Muscle of back (tissue), 13 donors: ENCODE measurements at places on chromosomes 13 and 19. TPM values are rescaled to one million over a fixed set of nuclear protein-coding genes. Genes with fewer than 3 reads are reported as not detected.

DNA sequence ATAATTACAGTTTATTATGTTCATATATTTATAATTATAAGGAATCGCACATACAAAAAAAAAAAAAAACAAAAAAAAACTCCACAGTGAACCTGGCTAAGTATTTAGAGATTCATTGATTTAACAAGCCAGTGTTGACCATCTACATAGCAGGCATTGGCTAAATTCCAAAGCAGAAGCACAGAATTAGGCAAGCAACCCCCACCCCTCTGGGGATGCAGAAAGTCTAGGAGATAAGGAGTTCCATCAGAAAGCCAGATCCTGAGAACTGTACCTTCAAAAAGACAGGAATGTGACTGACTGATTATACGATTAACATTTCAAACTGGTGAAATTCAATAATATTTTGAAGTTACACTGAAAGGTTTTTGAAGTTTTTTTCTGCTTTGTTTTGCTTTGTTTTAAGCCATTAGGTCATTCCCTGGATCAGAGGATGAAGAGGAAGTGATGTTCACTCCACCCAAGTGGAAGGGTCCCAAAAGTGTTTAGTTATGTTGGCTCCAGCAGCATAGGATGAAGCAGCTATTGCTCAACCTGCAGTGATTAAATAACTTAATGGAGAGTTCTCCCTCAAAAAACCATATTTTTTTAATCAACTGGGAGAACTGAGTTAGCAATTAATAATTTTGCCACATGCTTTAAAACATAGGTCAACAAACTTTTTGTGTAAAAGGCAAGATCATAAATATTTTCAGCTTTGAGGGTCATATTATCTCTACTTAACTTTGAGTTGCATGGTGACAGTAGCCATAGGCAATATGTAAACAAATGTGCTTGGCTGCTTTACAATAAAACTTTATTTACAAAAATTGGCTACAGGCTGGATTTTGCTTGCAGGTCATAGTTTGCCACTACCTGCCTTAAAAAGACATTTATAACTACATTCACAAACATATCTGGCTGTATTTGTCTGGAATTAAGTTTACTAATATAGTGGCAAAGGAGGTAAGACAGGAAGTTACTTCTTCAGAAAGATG, 49.6 kb downstream of the DOCK9 start:
- DNase-seq: peak; percentile 93

Gene KLK4
- not detected for polyA plus RNA-seq

- no peak for DNase-seq
Observed at GRCh38 chr13:43232144-43232872, 208.9 kb downstream of the DNAJC15 start.

Gene CYP4F12
- polyA plus RNA-seq: 1.1 TPM

- no peak for DNase-seq
Observed at GRCh38 chr19:47095476-47096099, 18.0 kb downstream of the ZC3H4 start.

- DNase-seq: no peak
Observed at GRCh38 chr19:35733180-35734125, 8.8 kb downstream of the IGFLR1 start.

Gene ZNF296
- 0.70 TPM for polyA plus RNA-seq

- peak; percentile 19 for DNase-seq
Observed at GRCh38 chr19:46271481-46272197, 25.2 kb upstream of the HIF3A start.

Gene PIH1D1
- polyA plus RNA-seq: 37.7 TPM

DNA sequence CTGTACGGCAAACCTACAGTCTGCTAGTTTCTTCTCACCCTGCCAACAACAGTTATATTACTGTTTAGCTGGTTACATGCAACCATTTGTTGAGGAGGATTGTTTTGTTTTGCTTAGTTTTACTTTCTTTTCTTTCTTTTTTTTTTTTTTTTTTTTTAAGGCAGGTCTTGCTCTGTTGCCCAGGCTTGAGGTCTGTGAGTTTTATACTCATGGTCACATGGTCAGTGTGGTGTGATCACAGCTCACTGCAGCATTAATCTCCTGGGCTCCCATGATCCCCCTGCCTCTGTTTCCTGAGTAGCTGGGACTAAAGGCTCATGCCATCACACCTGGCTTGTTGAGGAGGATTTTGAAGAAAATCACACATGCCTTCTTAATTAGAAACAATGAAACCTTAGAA, 505.6 kb downstream of the GPC5 start:
- no peak for DNase-seq

Gene TSHZ3
- polyA plus RNA-seq: 13.7 TPM

DNA sequence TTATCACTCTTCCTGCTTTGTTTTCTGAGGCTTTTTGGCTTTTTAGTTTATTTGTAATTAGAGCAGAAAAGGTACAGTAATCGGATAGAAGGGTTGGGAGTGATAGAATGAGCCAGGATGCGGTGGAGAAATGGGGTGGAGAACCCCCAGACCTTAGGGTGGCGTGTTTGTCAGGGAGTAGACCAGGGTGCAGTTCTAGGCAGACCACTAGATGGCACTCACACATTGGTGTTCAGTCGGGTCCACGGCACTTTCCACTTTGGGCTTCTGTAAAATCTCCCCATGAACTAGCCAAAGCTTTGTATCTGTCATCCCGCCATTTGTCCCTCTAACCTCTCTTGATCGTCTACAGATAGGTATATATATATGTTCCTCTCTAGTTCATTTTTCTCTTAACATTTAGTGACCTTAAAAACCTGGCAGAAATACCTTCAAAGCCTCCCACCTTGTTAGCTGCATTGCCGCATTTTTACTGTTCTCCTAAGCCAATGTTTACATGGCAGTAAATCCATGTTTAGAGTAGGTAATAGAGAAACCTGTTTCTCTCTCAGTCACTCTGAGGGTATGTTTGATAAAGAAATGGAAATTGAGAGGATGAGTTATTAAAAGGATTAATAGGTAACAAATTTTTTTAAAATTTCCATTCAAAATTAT, 154.9 kb downstream of the TM9SF2 start:
- DNase-seq: peak; percentile 82
